ENCODE measurements at places on chromosomes 13 and 19.

DNA sequence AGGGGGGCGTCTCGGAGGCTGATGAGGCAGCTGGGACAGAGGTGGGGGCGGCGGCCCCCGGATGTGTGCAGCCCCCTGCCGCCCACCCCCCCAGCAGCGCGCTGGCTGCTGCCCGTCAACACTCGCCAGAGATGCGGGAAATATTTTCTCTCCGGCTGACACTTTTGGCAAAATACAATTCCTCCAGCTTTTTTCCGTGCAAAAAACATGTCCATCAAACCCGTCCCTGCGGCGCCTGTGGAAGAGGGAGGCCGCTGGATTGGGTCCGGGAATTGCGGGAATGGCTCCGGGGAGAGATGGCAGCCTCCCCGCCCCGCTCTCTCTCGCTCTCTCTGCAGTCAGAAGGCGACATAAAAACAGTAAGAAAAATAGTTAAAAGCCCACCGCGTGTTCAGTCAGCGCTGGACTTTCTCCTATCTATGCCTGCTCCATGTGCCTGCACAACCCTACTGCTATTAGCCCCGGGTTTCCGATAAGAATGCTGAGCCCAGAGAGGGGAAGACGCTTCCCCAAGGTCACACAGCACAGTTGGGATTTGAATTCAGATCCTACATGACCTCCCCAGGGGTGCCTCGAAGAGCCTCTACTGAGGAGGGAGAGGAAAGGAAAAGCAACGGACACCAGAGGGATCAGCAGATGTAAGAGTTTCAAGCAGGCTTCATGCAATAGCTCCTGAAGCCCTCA lies 23.2 kb downstream of the ZNRF4 start:
- H3K27ac ChIP-seq, result no peak overlapping the region
- no peak overlapping the region for H3K4me3 ChIP-seq
- DNase-seq, result no peak
- no peaks in the 10 kb centered on the region for H3K4me1 ChIP-seq
- no peaks in the 10 kb centered on the region for H3K36me3 ChIP-seq

- peak; percentile 58 for DNase-seq
- peak overlapping the region; percentile 55 for H3K4me3 ChIP-seq
- peaks cover 61% of the 10 kb centered on the region for H3K4me1 ChIP-seq
- no peaks in the 10 kb centered on the region for H3K27me3 ChIP-seq
- H3K36me3 ChIP-seq, result no peaks in the 10 kb centered on the region
These were observed 1.1 kb upstream of the ACP5 start for GRCh38 chr19:11578258-11579142.

DNA sequence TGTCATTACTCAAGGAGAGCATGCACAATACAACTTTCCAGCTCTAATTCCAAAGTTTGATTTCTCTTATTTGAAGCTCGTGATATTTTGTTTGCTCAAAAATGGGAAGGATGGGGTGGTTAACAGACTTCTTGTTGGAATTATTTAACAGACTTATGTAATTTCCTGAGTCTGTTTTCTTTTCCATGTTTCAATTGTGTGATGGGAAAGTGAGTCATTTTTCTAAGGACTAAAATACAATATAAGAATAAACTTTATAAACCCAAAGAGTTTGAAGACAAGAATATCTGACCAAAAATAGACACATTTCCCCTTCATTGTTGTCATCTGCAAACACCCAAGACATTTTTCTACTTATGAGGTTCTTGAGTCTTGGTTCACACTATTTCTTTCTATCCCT lies 211.8 kb upstream of the SLITRK5 start:
- no peak for DNase-seq
- H3K36me3 ChIP-seq, result no peaks in the 10 kb centered on the region
- H3K27me3 ChIP-seq, result no peaks in the 10 kb centered on the region
- no peak overlapping the region for H3K27ac ChIP-seq
- H3K4me3 ChIP-seq, result no peak overlapping the region

DNA sequence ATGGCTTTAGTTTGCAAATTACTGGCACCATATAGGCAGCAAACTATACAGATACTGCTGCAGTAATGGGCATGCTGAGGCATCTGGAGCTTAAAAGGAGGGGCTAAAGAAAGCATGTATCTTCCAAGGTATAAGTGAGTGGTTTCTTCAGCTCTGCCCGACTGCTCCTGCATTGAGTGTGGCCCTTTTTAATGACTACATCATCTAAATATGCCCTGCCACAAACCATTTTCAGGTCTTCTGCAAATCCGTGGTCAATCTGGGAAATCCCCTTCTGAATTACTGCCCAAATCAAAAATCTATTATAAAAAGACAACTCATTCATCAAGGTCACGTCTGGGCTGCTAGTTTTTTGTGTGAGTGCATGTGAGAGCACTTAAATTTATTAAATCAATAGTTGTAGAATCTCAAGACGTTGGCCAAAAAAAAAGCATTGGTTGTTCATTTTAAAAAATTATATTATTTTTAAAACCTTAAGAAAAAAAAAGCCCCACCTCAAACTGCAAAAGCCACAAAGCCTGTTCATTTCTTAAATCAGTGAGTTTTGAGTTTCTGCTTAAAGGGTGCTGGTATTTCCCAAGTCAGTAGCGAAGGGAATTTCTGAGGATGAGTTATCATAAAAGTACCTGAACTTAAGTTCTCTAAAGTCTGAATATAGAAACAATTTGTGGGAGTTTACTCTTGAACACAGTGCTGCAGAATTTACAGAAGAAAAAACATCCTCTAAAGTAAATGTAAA lies 16.3 kb downstream of the LCP1 start:
- DNase-seq, result peak; percentile 73
- no peak overlapping the region for H3K4me3 ChIP-seq
- H3K27ac ChIP-seq, result peak overlapping the region; percentile 36
- no peaks in the 10 kb centered on the region for H3K27me3 ChIP-seq
- H3K36me3 ChIP-seq, result peaks cover 31% of the 10 kb centered on the region

DNA sequence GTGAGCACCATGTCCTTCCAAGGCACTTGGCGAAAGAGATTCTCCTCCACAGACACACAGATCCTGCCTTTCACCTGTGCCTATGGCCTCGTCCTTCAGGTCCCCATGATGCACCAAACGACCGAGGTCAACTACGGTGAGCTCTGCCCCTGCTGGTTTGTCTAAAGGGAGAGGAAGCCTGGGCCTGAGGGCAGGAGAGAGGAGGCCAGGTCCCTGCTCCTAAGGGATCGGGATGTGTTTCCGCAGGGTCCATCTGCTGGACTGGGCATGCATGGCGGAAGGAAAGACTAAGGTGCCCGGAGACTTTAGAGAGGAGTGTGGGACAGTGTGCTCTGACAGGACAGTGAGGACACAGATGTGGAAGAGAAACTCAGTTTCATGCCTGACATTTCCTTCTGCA lies 7.6 kb downstream of the SERPINE3 start:
- no peak overlapping the region for H3K4me3 ChIP-seq
- DNase-seq, result no peak
- no peak overlapping the region for H3K27ac ChIP-seq
- no peaks in the 10 kb centered on the region for H3K4me1 ChIP-seq

DNA sequence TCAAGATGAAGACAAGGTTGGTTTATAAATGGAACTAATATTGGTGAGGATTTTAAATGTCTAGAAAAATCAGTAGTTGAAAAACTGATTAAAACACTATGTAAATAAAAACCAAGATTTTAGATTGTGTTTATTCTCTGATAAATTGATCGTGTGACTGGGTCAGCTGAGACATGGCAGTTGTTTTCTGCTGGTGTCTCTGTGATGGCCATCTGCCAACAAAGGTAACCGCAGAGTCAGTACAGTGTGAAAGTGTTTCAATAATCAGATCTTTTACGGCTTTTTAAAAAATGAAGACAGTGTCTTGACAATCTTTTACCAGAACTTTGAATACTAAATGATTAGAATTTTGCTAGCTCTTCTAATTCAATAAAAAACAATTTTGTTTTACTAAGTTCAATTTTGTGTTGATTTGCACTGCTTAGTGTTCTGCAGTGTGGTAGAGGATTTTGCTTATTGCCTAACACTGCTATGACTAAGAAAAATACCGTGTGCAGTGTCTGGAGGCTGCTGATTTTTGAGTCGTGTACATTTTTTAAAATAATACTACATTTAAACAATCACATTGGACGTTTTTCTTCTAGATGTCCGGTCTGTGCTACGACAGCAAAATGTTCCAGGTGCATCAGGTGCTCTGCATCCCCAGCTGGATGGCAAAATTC lies 32.7 kb upstream of the GPR183 start:
- H3K4me1 ChIP-seq, result peaks cover 35% of the 10 kb centered on the region
- peak overlapping the region; percentile 14 for H3K27ac ChIP-seq
- no peaks in the 10 kb centered on the region for H3K27me3 ChIP-seq
- peaks cover 38% of the 10 kb centered on the region for H3K36me3 ChIP-seq
- no peak overlapping the region for H3K4me3 ChIP-seq
- DNase-seq, result peak; percentile 87

GRCh38 chr13:106918557-106918860 lies 350.6 kb upstream of the ARGLU1 start:
- H3K27me3 ChIP-seq, result no peaks in the 10 kb centered on the region
- DNase-seq, result no peak
- no peak overlapping the region for H3K27ac ChIP-seq
- H3K4me1 ChIP-seq, result no peaks in the 10 kb centered on the region
- no peak overlapping the region for H3K4me3 ChIP-seq
- no peaks in the 10 kb centered on the region for H3K36me3 ChIP-seq

DNA sequence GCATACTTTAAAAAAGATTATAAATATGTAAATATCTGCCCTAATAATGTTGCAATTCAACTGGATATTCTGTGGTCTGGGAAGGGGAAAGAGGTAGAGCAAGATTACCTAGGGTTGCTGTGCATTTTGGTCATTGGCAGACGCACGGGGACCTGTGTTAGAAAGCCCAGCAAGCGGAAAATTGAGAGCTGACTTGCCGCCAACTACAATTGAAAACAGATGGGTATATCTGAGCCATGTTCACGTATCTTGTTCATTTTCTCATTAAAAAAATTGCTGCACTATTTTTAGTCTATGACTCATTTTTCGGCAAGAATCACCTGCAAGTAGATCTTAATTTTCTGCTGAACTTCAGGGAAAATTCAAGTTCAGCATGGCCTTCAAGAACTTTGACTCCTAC lies 308.5 kb upstream of the TMTC4 start:
- H3K36me3 ChIP-seq, result no peaks in the 10 kb centered on the region
- no peak overlapping the region for H3K27ac ChIP-seq
- H3K27me3 ChIP-seq, result no peaks in the 10 kb centered on the region
- no peaks in the 10 kb centered on the region for H3K4me1 ChIP-seq
- DNase-seq, result no peak
- no peak overlapping the region for H3K4me3 ChIP-seq

DNA sequence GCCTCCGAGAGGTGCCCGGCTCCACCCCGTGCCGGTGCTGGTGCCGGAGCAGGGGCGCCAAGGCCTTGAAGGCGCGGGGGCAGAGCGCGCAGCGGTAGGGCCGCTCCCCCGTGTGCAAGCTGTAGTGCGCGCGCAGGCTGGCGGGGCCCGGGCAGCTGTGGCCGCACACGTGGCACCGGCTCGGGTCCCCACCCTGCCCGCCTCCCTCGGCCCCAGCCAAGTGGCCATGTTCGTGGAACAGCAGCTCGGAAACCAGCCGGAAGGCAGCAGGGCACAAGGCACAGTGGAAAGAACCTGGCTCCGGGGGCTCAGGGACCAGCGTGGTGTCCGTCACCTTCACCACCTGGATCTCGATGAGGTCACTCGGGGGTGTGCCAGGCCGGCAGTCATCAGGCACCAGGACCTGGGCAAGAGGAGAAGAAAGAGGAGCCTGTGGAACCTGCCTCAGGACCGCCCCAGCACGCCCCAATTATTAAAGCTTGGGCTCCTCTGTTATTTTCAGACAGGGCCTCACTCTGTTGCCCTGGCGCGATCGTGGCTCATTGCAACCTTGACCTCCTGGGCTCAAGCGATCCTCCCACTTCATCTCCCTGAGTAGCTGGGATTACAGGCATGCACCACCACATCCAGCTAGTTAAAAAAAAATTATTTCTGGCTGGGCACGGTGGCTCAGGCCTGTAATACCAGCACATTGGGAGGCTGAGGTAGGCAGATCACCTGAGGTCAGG lies 2.0 kb downstream of the ZNF784 start:
- DNase-seq, result no peak
- H3K27me3 ChIP-seq, result no peaks in the 10 kb centered on the region
- no peak overlapping the region for H3K4me3 ChIP-seq
- peaks cover 21% of the 10 kb centered on the region for H3K4me1 ChIP-seq
- no peak overlapping the region for H3K27ac ChIP-seq

DNA sequence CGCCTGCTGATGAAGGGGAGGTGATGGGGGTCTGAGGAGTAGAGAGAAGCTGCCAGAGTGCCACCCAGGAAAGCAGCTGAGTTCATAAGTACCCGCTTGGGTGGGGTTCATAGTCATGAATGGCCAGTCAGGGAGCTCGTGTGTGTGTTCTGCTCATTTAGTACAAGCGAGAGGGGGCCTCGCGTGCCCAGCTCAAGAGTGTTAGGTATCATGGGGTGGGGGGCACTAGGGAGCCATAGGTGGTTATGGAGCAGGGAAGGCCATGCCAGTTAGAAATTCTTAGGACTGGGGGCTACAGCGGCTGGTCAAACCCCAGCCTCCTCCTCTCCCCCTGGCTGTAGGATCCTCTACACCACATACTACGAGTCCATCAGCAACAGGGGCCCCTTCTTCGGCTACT lies 46.8 kb downstream of the CD320 start:
- no peak for DNase-seq
- H3K27me3 ChIP-seq, result no peaks in the 10 kb centered on the region
- peaks cover 4% of the 10 kb centered on the region for H3K4me1 ChIP-seq
- H3K36me3 ChIP-seq, result peaks cover 21% of the 10 kb centered on the region
- H3K27ac ChIP-seq, result no peak overlapping the region
- H3K4me3 ChIP-seq, result no peak overlapping the region

GRCh38 chr19:33449799-33450198 lies 71.8 kb downstream of the PEPD start:
- H3K27me3 ChIP-seq, result no peaks in the 10 kb centered on the region
- H3K27ac ChIP-seq, result no peak overlapping the region
- no peak overlapping the region for H3K4me3 ChIP-seq
- no peaks in the 10 kb centered on the region for H3K36me3 ChIP-seq
- peaks cover 10% of the 10 kb centered on the region for H3K4me1 ChIP-seq

DNA sequence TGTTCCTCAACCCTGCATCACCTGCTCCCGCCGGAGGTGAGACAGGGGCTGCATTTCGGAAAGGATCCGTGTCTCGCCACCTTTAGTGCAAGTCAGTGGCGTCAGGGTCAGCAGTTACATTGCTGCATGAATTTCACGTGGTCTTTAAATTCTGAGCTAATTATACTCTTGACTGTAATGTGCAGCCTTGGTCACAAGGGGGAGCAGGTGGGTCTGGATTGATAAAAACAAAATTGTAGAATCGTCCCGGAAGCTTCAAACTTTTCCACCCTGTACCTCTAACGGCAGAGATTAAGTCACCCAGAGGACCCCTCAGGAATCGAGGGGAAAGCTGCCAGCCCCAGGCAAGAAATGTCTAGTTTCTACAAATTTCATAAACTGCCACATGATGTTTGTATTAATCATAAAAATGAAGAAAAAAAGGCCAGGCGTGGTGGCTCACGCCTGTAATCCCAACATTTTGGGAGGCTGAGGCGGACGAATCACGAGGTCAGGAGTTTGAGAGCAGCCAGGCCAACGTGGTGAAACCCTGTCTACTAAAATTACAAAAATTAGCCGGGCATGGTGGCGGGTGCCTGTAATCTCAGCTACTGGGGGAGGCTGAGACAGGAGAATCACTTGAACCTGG lies 20.2 kb downstream of the BBC3 start:
- H3K4me3 ChIP-seq, result no peak overlapping the region
- peaks cover 28% of the 10 kb centered on the region for H3K36me3 ChIP-seq
- peak; percentile 71 for DNase-seq
- H3K27me3 ChIP-seq, result no peaks in the 10 kb centered on the region
- no peak overlapping the region for H3K27ac ChIP-seq
- H3K4me1 ChIP-seq, result peaks cover 9% of the 10 kb centered on the region

GRCh38 chr19:3398114-3398899 lies 31.9 kb downstream of the NFIC start:
- no peak overlapping the region for H3K27ac ChIP-seq
- DNase-seq, result no peak
- H3K36me3 ChIP-seq, result no peaks in the 10 kb centered on the region
- no peaks in the 10 kb centered on the region for H3K27me3 ChIP-seq
- no peak overlapping the region for H3K4me3 ChIP-seq
- no peaks in the 10 kb centered on the region for H3K4me1 ChIP-seq
